ENCODE measurements at places on chromosomes 2 and 18.
A peak's percentile ranks its signal among the peaks of the same experiment; 100 is the strongest.

- DNase-seq = peak; percentile 34
Measured at GRCh38 chr2:26178746-26179436, 6.0 kb downstream of the GAREM2 start.

DNA sequence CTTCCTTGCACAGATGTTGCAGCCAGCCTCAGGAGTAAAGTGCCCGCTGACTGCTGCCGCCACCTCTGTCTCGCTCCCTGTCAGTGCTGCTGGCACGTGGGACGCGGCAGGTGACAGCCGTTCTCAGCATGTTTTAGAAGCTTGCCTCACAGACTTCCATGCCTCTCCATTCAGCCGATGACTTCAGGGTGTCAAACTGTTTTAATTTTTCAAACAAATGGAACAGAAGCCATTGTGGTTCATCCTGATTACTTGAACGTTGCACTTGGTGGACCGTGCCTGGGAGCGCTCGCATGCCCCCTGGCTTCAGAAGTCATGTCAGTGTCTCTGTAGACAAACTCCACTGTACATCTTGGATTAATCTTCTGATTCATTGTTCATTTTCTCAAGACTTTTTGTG is 62.7 kb upstream of the EML6 start:
- no peak for DNase-seq

- DNase-seq = no peak
Measured at GRCh38 chr2:160288324-160288723, 88.3 kb upstream of the ITGB6 start.

DNA sequence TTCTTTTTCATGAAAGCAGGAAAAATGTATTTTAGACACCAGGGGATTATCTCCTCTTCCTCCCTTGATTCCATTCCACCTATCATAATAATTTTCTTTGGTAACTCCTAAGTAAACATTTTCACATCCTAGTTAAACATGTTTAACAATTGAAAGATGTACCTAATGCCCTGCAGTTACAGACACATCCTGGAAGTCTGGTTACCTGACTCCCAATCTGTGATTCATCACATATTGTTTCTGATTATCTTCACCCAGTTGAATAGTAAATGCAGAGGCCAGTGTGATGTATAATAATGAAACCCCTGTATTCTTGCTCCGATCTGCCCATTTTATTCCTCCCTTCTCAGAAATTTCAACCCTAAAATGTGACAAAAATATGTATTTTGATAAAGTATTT is 1237.6 kb upstream of the LRRTM1 start:
- DNase-seq = no peak

DNA sequence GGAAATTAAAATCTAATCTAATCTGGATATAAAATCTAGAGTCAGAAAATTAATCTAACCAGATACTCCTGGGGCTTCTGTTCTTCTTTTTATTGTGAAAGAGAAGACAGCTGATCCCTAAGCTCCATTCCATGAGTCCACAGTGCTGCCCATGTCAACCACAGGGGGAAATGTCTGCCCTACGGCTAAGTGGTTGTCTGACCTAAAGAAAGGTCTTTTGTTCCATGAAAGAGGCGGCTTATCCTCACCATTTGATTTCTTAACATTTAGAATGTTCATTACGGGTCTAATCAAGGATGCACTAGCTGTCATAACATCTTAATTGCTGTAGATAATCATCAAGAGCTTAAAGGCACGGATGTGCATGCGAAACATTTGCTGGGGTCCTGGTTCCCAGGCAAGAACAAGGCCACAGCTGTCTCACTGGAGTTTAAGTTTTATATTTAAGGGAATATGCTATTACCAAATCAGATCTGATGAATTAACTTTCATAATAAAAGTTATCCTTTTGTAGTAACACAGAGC is 162.6 kb downstream of the PAX3 start:
- no peak for DNase-seq

- DNase-seq = peak; percentile 21
Measured at GRCh38 chr2:73832930-73833329, 4.2 kb downstream of the STAMBP start.

- no peak for DNase-seq
Measured at GRCh38 chr2:96927405-96928171, 57.7 kb upstream of the SEMA4C start.

Measured in hematopoietic multipotent progenitor cell treated with erythropoietin and hydrocortisone succinate and interleukin-3 and kit ligand, for 8 days (in vitro differentiated cells).